ENCODE measurements at places on chromosomes 3 and 15.

DNA sequence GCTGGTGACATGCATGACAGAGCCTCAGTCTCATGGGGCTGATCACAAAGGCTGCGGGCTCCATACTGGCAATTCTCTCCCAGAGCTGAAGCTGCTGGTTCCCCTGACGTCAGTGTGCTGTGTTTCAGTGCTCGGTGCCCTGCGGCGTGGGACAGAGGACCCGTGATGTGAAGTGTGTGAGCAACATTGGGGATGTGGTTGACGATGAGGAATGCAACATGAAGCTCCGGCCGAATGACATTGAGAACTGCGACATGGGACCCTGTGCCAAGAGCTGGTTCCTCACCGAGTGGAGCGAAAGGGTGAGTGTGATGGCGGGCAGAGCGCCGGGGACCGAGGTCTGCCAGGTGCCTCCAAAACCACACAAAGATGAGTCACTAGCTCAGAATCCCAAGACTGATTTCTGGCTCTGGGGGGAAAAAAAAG, 62.0 kb upstream of the NR2E3 start:
- no peak for DNase-seq

GRCh38 chr3:161991901-161992540, 495.4 kb downstream of the OTOL1 start:
- DNase-seq = no peak

DNA sequence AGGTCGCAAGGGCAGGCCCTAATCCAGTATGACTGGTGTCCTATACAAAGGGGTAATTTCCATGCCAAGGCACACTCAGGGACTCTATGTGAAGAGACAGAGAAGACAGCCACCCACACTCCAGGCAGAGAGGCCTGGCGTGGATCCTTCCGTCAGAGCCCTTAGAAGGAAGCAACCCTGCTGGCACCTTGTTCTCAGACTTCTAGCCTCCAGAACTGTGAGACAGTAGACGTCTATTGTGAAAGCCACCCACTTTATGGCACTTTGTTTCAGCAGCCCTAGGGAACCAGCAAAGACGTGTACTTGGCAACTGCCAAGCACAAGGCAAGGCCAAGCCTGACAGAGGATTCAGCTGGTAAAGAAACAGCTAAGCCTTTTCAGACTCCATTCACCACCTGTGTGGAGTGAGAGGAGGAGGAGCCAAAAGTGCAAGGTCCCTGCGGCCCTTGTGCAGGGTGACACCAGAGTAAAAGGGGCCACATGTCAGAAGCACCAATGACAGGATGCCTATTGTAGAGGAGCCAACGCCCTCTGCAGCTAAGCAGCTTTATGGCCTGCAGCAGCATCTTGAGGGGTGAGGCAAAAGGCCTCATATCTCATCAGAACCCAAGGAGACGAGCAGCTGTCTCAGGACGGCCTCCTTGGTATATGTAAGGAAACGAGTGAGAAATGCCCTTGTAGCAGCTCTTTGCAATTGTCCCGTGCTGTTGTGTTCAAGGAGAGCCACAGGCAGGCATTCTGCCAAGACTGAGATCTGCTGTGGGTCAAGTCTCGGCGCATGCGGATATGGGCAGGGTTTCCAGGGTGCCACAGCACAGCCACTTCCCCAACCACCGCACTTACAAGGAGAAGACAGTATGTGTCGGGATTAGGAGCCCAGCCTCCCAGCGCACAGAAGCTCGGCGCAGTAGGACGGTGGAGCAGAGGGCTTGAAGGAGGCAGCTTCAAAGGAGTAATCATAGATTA, 121.5 kb upstream of the LIPC start:
- no peak for DNase-seq

DNA sequence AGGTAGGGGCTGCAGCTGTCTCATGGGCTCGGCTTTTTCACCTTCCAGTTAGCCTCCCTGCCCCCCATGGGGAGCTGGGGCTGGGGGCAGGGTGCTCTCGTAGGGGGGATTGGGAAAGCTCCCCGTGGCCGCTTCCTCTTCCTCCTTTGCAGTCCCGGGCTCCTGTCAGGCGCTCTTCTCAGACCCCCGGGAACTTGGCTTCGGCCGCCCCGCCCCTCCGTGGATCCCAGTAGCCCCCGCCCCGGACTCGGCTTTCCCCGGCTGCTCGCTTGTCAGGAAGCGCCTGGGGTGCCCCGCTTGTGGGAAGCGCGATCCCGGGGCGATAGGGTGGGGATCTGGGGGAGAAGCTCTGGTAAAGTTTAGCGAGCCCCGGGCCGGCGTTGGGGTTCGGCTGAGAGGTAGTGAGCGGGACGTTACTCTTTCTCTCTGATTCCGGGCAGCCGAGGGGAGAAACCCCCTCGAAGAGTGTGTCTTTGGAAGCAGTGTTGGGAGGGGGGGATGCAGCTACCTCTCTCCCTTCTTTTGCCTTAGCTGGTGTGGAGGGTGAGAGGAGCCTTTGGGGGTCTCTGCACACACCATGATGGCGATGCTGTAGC, 611 bp downstream of the PIAS1 start:
- DNase-seq = peak; percentile 36

GRCh38 chr3:135033737-135034136, 238.7 kb downstream of the EPHB1 start:
- DNase-seq = no peak

- no peak for DNase-seq
These were observed 125.8 kb upstream of the ZNF385D start for GRCh38 chr3:21876782-21877181.

DNA sequence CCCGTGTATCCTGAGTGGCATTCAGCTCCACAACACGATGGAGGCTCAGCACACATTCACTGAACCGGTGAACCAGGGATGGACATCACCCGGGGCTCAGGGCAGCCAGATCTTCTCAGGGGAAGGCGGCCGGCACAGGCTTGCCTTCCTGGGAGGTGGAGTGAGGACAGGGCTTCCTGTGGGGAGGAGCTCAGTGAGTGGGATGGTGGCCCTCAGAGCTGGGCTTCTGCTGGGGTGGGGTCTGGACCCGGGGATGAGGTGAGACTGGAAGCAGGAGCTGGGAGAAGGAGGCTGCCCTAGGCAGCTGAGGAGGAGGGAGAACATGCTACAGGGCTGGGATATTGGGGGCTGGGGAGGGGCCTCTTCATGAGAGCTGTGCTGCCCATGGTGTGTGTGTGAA, 58.5 kb upstream of the PRR23E start:
- DNase-seq = no peak

DNA sequence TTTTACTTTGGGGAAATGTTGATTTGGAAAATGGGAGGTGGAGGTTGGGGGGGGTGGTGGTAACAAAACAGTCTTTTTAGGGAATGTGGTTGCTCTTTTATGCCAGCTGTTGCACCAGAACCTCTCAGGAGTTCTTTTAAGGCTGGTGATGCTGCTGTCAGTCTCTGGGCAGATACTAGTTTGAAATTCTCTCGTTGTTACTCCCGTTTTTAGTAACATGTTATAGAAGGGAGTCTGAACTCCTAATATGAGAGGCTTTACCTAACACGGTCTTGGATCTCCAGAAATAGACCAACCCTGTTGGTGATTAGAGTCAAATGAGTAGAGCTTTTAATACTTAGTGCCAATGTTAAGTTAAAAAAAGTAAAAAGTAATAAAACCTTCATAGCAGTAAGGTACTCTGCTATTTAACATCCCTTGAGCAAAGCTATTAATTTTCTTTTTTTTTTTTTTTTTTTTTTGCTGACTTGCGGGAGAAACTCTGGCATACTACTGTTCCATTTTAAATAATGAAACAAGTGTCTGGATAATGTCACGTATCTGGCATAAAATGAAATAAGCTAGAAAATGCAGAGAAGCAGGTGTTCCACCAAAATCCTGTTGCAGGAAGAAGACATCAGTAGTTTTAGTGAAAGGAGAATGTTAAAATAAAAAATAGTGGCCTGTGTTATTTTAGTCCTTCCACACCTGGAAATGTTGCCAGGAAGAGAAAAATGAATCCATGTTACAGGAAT, 156.7 kb downstream of the CACNA1D start:
- DNase-seq = peak; percentile 25

DNA sequence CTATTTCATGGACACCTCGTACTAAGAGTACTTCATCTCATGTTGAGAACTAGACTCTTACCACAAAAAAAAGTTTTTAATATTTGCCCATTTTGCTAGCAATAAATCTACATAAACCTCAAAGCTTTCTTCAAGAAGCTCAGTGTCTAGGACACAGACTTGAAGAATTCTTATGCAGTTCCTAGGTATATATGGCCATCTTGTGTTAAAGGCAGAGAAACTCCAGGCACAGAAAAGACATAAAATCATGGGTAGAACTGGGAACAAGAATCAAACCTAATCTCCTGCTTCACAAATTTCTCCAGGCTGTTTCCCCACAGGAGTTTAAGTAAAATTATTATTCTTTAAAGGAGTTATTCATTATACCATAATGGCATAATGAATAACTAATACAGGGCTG, 4.4 kb downstream of the MBD4 start:
- DNase-seq = no peak

GRCh38 chr3:194640829-194641228, 7.6 kb upstream of the TMEM44 start:
- no peak for DNase-seq

GRCh38 chr3:136428167-136428566, 178.0 kb downstream of the PCCB start:
- DNase-seq = no peak

DNA sequence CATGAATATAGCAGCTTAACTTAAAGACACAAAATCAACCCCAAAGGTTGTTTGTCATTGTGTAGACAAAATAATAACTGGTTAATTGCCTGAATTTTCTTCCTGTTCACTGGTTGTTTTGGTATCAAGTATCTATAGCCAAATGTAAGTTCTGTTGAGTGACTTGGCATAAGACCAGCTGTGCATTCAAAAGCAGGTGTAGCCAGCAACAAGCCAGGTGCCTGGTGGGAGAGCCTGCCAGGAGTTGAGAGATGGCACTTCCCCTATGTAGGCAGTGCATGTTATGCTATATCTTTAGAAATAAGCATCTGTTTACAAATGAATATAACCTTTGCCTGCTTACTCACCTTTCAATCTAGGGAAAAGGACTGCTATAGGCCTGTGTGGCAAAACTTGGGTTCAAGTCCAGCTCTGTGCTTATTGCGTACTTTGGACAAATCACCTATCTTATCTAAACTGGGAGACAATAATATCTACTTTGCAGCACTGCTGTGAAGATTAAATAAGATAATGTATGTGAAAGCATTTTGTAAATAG, 84.9 kb upstream of the TBL1XR1 start:
- DNase-seq = no peak

DNA sequence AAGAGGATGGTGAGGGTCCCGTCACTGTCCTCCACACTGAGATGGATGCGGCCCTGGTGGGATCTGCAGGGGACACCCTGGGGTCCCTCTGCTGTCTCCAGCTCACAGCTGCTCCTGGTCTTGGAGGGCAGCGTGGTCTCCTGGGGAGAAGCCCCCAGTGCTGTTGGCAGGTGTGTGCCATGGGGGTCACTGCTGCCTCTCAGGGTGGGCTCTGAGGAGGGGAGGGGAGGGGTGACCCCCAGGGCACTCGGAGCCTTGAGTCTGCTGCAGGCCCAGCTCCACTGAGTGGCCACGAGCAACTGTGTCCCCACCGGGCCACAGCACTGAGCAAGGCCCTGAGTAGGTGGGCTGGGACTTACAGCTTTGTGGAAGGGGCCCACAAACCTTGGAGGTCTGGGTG, 34.7 kb downstream of the KLHL25 start:
- no peak for DNase-seq

- no peak for DNase-seq
These were observed 14.2 kb downstream of the ATXN7 start for GRCh38 chr3:63877737-63878393.

DNA sequence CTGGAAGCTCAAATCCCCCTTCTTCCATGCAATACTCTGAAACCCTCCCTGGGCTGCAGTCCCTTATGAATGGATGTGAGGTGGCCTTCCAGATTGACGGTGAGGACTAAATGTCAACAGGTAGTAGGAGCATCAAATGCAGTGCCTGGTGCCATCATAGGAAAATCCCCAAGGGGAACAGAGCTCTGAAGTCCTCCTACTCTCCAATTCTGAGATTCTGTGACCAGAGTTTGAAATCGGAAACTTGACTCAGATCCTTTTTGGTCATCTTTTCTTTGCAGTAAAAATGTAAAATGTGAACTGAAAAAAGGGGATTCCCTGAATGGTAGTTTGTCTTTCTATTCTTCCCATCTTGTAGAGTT, 68.8 kb upstream of the TJP1 start:
- no peak for DNase-seq

GRCh38 chr3:124352149-124352539, 360.2 kb upstream of the ROPN1 start:
- DNase-seq = no peak

DNA sequence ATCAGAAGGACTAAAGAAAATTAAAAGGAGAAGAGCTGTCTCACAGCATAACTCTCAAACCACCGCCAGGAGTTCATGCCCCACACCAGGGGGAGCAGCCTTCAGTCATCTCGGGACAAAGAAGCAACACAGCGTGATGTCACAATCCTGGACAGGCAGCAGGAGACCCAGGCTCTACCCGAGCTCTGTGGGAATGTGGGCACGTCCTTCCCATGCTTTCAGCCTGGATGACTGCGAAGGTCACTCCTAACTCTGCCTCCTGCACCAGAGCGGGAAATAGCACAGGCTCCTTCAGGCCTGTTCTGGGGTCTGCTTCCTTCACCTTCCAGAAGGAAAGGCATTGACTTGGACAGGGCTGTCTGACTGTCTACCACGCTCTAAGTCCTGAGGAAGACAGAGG, 31.3 kb downstream of the NOX5 start:
- no peak for DNase-seq

- no peak for DNase-seq
These were observed 500.6 kb upstream of the GOLIM4 start for GRCh38 chr3:168596175-168596823.

- no peak for DNase-seq
These were observed 54.2 kb upstream of the PPP4R2 start for GRCh38 chr3:72942427-72942826.

GRCh38 chr3:64240396-64240795, 15.1 kb upstream of the PRICKLE2 start:
- DNase-seq = no peak

DNA sequence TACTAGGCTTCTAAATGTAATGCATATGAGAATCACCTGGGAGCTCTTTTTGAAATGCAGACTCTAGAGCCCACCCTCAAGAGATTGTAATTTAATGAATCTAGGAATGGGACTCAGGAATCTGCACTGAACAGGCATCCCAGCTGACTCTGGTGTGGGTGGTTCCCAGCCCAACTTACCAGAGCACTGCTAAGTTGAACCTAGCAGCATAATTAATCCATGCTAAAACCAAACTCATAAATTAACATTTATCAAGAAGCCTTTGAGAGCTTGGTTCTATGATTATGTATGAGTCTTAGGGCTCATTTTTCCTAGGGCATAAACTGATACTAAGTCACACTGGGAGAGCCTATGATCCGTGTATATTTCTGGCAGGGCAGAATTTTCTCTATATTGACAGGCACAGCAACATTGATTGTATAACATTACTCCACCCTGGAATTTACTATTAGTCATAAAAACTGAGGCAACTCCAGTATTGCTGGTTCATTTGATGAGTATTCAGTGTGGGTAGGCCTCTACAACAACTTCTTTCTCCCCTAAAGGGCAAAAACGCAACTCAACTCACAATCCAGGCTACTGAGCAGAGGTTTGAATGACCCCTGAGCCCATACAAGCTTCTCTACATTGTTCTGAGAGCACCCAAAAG, 10.7 kb upstream of the CSTA start:
- DNase-seq = no peak
